ENCODE measurements at places on chromosomes 6 and 20.

GRCh38 chr6:46453216-46453615 lies 38.0 kb downstream of the RCAN2 start:
- DNase-seq: no peak

DNA sequence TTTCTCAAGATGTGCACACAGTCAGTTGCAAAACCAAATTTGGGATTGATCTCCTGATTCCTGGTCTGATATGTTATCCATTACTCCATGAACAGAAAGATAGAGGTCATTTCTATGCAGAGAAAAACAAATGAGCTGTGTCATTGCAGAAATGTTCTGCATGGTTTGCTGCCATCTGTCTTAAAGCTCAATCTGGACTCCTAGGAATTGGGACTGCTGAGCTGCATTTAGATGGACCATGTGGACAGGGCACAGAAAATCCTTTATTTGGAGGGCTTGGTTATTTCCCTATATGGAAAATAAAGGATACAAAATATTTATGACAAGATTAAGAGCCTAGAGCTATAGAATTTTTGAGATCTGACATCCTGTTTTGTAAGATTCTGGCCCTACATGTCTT lies 91.3 kb downstream of the ADGRB3 start:
- no peak for DNase-seq

DNA sequence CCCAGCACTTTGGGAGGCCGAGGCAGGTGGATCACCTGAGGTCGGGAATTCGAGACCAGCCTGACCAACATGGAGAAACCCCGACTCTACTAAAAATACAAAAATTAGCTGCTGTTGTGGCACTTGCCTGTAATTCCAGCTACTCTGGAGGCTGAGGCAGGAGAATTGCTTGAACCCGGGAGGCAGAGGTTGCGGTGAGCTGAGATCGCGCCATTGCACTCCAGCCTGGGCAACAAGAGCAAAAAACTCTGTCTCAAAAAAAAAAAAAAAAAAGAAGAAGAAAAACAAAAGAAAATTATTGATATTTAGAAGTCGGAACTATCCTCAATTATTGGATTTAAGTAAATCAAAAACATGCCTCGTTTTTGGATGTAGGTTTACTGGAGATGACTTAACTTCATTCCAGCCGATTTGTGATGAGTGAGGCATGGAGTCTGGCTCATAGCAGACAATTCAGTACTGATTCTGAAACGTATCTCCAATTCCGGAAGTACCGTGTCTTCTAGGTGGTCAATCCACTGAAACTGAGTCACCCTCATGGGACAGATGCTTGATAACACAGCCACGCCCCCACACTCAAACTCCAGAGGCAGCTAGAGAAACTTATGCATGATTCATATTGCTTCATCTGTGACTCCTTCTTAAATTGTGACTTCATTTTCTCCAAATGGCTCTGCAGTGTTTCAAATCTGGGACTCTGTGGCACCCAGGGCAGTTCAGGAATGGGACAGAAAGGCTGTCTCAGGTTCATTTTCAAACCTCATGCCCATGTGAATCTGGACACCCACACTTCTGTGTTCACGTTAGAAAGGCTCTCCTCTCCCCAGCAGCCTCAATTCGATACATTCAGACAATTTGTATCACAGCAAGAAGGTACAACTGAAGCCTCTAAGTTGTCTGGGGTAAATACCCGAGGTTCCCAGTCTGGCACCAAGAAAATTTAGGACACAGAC lies 110.4 kb upstream of the ARMC2 start:
- no peak for DNase-seq

- DNase-seq: no peak
These were observed 6.6 kb upstream of the ARFGAP1 start for GRCh38 chr20:63265891-63266515.

- DNase-seq: peak; percentile 33
These were observed 199.1 kb downstream of the ERMARD start for GRCh38 chr6:169950558-169950957.

DNA sequence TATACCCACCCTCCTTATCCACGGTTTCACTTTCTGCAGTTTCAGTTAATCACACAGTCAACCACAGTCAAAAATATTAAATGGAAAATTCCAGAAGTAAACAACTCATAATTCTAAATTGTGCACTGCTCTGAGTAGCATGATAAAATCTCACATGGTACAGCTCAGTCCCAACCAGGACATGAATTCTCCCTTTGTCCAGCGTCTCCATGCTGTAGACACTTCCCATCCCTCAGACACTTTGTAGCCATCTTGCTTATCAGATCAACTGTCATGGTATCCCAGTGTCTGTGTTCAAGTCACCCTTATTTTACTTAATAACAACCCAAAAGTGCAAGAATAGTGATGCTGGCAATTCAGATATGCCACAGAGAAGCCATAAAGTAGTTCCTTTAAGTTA lies 94.7 kb downstream of the PDE10A start:
- DNase-seq: no peak

DNA sequence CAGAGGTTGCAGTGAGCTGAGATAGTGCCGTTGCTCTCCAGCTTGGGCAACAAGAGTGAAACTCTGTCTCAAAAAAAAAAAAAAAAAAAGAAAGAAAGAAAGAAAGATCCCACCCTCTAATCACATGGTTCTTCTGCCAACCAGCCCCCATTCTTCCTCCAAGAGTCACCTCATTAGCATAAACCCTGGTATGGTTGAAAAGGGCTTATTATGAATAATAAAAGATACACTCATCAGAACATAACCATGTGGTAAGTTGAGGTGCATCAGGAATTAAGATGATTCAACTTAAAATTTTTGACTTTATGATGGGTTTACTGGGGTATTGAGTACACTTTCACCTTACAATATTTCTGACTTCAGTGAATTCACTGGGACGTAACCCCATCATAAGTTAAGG lies 793 bp upstream of the TRIM40 start:
- no peak for DNase-seq

- DNase-seq: no peak
These were observed 274.8 kb downstream of the LRFN2 start for GRCh38 chr6:40312213-40313015.

DNA sequence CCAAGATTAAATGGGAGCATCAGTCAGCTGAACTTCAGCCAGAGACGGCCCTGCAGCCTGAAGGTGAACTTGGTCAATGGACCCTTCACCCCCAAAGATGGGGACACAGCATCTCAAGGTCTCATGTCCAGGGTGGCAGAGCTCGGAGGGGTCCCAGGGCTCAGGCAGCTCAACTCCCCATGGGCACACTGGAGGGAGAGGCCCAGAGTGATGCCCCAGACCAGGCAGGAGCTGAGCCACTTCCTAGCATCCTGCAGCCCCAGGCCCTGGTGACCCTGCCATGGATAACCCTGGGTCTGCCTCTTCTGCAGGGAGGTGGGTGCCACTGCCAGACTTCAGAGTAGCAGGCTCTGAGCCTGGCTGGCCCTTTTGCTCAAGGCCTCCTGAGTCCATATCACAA lies 27.5 kb upstream of the EMILIN3 start:
- no peak for DNase-seq

DNA sequence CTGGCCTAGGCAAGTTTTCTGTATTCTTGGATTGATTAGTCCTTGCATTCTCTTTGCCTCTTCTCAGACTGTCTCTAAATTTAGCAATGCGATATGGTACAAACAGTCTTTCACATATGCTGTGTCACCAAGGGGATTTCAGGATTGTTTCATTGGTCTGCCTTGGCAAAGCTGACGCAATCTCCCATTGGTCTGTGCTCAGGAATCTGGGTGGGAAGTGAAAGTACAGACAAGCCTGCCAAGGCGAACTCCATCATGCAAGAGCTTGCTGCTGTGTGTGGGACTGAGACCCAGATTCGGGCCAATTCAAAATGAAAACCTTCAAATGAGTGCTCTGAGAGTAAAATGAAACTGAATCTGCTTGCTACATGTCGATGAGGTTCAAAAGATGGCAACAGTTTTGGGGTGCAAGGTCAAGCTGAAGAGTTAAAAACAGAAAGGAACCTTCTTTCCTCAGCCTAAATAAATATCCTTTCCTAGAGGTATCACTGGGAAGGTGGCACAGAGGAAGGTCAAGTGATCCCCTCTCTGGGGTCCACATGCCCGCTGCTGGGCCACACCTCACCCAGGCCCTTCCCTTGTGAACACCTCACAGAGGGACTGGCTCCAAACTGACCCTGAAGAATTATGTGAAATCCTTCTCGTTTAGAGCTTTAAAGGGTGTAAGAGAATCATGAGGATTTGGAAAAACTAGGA lies 198.8 kb upstream of the PREP start:
- DNase-seq: peak; percentile 15

- DNase-seq: no peak
These were observed 3.4 kb downstream of the TFAP2B start for GRCh38 chr6:50822078-50822476.

DNA sequence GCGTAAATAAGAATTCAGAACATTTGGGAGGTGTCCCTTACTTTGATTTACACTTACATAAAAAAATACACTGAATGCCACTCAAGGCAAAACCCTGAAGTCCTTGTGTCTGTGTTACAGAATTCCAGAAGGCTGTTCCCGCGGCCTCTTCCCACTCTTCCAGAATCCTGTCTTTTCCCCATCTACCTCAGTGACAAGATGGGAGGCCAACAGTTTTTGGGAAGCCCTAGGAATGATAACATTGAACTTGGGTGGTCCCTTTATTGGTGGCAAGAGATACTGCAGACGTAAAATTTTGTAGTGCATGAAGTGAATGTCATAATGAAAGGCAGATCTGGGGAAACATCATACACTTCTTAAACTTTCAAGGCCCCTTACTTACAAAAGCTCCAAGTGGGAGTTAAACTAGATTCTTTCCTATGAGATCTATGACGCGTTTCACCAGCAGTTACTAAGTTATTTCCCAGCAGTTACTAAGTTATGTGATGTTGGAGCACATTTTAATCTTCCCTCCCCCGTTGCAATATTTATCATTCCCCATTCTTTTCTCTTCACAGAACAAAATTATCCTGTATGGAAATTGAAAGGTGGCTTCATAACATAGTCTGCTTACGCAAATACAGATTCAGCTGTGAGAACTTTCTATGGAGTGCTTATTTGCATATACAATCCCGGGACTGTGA lies 79.5 kb downstream of the BCAS1 start:
- DNase-seq: no peak

DNA sequence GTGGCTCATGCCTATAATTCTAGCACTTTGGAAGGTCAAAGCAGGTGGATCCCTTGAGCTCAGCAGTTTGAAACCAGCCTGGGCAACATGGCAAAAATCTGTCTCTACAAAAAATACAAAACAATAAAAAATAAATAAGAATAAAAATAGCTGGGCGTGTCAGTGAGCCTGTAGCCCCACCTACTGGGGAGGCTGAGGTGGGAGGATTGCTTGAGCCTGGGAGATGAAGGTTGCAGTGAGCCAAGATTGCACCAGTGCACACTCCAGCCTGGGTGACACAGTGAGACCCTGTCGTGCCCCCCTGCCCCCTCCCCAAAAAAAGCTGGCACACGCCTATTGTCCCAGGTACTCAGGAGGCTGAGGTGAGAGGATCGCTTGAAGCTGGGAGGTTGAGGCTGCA lies 35.1 kb upstream of the SRPK1 start:
- peak; percentile 18 for DNase-seq

GRCh38 chr6:28769626-28770402 lies 154.0 kb downstream of the TRIM27 start:
- DNase-seq: no peak

DNA sequence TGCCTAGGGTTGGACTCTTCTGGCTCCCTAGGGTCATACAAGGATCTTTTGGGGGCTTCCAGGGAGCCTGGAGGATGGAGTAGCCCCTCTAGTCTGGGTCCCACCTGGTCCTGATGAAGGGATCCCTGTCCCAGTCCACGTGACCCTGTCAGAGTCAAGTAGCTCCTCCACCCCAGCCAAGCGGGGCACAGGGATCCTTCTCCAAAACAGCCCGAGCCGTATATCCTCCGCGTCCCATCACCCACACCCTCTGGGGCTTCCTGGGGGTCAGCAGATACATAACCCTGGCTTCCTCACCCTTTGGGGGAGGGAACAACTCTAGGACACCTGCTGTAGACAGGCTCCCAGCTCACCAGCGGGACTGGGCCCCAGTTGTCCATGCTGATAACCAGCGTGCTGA lies 28.0 kb downstream of the BPIFB1 start:
- no peak for DNase-seq

GRCh38 chr6:40695750-40696415 lies 108.7 kb upstream of the LRFN2 start:
- DNase-seq: no peak

DNA sequence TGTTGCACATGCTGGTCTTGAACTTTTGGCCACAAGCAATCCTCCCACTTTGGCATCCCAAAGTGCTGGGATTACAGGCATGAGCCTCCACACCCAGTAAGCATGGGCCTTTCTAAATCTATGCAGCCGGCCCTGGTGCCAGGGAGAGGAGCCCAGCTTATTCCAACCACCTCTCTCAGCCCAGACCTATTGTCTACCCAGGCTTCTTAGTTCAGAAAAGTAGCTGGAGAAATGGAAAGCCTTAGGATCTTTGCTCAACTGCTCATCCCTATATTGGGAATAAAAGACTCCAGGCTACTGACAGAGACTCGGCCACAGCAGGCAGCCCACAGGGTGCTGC lies 7.8 kb upstream of the PCIF1 start:
- DNase-seq: no peak

DNA sequence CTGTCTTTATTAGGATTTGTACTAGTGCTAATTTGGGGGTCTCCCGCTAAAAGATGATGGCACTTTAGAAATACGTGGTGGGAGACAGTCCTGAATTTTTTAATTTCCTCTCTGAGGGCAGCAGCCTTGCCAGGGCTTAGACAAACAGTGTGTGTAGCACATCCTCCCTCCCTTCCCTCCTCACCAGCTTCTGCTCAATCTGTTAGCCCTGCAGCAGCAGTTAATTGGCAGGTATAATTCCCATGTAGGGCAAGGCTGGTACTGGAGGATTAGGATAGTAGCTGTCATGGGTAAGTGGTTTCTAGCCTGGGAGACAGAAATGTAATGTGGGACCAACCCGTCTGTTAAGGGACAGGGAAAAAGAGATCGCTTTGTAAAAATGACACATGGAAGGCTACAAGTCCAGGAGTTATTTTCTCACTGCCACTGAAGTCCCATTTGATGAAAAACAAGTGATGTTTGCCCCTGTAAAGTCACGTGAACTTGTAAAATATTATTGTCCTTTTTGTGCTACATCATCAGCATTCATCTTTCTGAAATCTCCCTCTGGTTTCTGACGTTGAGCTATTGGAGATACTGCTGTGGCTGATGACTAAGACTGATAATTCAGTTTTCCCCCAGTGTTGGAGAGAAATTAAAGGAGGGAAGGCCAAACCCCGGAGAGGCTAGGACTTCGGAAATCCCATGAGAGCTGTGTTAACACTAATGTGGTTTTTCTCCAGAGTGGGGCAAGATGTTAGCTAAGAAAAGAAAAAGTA lies 40.6 kb downstream of the CTNNBL1 start:
- no peak for DNase-seq

- no peak for DNase-seq
These were observed 42.2 kb upstream of the DSE start for GRCh38 chr6:116328528-116328903.

- DNase-seq: no peak
These were observed 1.6 kb downstream of the SCAND1 start for GRCh38 chr20:35952480-35953386.

DNA sequence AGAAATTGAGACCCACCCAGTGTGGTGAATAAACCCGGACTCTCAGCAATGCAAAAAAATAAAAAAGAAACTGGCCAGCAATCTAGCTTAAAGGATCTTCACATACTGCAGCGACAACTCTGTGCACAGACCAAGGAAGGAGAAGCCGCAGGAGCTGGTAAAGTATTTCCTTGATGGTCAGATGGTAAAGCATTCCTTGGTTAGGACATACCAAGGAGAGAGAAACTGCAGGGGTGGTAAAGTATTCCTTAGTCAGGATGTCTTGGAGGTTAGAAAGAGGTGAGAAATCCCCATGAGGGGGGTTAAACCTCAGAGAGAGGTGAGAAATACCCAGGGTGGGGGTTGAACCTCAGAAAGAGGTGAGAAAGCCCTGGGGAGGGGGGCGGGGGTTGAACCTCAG lies 86.8 kb downstream of the PLG start:
- no peak for DNase-seq

Data from activated naive CD4-positive, alpha-beta T cell treated with anti-CD3 and anti-CD28 coated beads, Interleukin-2, amount 50 U/mL, for 16 hours (primary cell).